ENCODE measurements at places on chromosomes 2 and 18.

DNA sequence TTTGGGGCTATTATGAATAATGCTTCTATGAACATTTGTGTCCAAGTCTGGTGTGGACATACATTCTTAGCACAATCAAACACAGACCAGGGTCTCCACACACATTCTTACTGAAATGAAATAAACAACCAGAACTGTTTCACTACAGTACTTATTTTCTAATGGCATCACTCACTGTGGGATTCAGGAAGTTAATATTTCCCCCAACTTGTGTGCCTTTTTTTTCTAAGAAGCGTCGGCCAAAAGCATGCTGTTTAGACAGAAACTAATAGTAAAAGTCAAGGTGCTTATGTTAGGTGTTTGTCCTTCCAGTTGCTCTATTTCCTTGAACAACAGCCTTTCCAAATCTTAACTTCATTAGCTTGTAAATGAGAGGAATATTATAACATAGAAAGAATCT, 117.6 kb downstream of the DOCK10 start:
- DNase-seq, result no peak

DNA sequence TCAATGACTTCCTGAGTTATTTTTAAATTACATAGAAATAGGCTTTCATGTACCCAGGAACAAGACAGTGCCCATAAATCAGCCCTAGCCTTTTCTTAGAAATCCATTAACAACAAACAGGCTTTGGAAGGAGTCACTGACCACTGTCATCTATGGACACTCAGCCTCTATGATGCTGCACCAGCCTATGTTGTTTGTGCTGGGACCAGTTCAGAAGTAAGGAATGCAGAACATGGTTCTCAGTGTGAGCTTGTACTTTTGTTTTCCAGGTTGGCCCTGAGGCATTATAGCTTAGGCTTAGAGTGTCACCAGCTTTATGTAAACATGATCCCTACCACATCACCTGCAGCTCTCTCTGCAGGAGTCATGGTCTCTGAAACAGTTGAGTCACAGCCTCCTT, 335.7 kb upstream of the CDH7 start:
- no peak for DNase-seq

DNA sequence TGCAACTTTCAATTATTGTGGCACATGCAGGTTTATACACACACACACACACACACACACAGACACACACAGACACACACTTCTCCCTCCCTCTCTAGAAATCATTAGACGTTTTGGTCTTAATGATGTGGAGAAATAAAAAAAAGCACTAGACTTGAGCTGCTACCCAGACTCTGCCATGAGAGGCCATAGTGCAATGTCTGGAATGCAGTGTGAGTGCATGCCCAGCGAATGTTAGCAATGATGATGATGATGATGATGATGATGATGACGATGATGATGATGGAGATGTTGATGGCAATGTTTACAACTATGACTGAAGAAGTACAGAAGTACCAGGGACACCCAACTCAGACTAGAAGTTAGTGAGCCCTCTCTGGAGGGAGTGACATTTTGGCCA, 23.8 kb upstream of the KLHL29 start:
- no peak for DNase-seq

GRCh38 chr2:223214394-223215253, 162.6 kb downstream of the KCNE4 start:
- no peak for DNase-seq

GRCh38 chr2:3712831-3713503, 9.6 kb downstream of the DCDC2C start:
- DNase-seq, result no peak

- DNase-seq, result no peak
Observed at GRCh38 chr2:120673571-120674061, 62.1 kb upstream of the GLI2 start.

- no peak for DNase-seq
Observed at GRCh38 chr18:44672506-44672905, 8.2 kb upstream of the SETBP1 start.

- DNase-seq, result no peak
Observed at GRCh38 chr18:36702401-36703013, 126.3 kb downstream of the TPGS2 start.

DNA sequence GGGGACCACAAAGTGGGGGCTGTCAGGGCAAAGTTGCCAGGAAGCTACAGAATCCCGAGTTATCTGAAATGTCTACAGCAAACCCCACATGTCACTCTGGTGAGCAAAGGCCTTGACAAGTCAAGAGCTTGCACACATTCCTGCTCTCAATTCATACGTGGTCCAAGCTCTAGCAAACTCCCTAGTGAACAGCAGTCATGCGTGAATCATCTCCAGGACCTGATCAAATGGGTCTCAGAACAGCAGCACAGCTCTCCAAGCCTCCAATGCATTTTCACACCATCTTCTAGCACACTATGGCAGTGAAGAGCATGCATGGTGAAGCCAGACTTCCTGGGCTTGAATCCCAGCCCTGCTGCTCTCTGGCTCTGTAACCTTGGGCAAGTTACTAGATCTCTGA, 68.5 kb downstream of the MYO5B start:
- no peak for DNase-seq

DNA sequence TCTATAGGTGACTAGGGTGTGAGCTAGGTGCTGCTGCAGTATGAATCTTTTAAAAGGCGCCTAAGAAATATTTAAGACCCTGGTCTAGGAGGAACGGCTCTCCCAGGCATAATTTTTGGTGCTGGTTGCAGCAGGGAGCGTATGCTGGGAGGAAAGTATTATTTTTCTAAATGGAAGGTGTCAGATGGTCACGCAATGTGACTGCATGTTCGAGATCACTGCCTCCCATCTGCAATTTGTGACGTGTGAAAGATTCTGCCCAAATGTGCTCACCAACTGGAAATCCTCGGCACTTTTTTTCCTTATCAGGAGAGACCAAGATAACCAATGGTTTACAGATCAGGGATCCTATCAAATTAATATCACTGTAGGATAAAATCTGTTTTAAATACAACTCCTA, 95.6 kb upstream of the KLHL14 start:
- DNase-seq, result no peak

Measured in liver (tissue), 10 donors.